ENCODE measurements at places on chromosomes 12 and 14.

DNA sequence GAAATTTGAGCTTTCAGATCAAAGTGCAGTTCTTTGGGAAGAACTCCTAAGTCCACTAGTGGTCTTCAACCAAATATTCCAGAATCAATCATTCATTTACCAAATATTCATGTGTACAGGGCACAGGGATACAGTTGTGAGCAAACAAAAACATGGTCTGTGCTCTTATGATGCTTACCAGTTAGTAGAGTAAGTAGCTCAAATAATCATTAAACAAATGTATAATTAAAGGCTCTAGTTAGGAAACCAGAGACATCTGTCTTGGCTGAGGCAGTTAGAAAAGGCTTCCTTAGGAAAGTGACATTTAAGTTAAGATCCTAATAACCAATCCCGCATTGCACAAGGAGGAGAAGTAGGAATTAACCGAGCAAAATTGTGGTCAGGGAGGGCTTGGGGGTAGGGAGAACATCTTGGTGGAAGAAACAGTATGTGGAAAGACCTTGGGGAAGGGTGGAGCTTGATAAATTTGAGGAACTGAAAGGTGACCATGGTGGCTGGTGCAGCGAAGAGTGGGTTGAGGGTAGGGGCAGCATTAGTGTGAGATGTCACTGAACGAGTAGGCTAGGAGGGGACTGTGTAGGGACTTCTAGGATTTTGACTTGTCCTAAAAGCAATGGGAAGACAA lies 40.0 kb downstream of the PEBP1 start:
- no peak for DNase-seq

DNA sequence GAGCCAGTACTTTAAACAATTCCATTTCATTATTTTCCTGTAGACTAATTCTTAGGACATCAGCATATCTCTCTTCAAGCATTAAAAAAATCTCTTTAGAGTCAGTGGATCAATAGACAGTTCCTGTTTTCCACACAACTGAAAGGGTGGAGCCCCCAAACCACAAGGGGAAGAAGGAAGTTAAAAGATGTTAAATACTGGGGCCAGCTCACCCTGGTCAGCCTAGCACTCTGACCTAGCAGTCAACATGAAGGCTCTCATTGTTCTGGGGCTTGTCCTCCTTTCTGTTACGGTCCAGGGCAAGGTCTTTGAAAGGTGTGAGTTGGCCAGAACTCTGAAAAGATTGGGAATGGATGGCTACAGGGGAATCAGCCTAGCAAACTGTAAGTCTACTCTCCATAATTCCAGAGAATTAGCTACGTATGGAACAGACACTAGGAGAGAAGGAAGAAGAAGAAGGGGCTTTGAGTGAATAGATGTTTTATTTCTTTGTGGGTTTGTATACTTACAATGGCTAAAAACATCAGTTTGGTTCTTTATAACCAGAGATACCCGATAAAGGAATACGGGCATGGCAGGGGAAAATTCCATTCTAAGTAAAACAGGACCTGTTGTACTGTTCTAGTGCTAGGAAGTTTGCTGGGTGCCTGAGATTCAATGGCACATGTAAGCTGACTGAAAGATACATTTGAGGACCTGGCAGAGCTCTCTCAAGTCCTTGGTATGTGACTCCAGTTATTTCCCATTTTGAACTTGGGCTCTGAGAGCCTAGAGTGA lies at the start of gene LYZ:
Gene LYZ (plus strand): TSS at position 220 of the 777 bp plus-strand sequence. CDS start 28 bp downstream, at position 248.
- DNase-seq, result no peak

GRCh38 chr14:105471823-105472485 lies 2.7 kb upstream of the CRIP2 start:
- DNase-seq, result no peak

DNA sequence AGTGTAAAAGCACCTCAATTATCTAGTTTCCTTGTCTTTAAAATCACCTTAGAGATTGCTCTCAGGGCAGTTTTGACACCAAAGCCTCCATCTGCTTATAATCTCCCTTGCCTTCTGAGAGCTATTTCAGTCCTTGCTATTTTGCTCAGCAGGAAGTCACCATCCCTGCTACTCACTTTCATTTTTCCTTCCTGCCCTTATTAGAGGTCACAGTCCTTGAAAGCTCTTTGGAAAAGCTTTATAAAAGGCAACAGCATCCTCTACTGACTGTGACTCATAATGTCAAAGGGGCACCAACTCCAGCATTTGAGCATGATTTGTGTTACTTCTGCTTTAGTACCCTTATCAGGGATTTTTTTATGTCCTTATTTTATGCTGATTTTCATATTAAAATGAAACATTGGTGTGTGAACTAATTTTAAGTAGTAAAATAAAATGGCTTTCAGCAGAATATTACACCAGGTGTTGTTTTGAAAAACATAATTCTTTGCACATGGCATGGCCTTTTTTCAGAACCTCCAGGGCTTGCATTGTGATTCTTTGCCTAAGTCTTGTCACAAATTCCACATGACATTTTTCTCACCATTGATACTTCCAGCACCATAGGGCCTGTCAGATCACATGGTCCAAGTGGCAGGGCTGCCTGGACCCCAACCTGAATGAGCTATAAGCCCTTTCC lies 213.0 kb downstream of the ADAMTS20 start:
- peak; percentile 68 for DNase-seq

DNA sequence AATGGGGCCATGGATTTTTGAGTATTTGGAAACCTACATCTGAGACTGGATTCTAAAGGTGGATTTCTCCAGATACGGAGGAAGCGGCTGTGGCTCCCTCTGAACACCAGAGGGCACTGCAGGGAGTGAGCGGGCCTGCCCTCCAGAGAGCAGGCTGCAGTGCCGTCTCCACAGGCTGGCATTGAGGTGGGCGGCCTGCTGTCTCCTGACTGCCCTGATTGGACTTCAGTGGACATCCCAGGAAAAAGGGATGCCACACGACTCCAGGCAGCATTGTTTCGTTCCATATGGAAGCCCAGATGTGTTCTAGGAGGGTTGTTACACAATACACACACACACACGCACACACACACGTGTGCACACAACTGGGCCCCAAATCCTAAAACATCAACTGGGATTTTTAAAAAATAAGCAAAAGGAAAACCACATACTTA lies 20.9 kb upstream of the ANO2 start:
- DNase-seq, result peak; percentile 78

DNA sequence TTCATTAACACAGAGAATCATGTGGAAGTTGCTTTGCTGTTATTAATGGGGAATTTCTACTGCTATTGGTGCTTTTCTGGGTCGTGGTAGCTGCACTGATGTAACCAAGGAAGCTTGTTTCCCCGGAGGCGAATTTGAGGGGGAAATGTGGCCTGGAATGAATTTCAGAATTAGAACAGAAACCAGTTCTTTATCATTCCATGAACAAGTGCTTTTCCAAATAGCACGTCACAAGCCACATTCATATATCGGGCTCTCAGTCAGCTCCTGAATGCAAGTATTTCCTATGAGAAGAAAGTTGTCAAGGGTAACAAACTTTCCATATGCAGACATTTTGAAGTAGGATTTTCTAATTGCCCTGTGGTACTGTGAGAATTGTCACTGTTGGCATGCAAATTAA lies 1353.2 kb downstream of the AACS start:
- no peak for DNase-seq

GRCh38 chr12:1457901-1458300 lies 136.5 kb downstream of the FBXL14 start:
- DNase-seq, result no peak

DNA sequence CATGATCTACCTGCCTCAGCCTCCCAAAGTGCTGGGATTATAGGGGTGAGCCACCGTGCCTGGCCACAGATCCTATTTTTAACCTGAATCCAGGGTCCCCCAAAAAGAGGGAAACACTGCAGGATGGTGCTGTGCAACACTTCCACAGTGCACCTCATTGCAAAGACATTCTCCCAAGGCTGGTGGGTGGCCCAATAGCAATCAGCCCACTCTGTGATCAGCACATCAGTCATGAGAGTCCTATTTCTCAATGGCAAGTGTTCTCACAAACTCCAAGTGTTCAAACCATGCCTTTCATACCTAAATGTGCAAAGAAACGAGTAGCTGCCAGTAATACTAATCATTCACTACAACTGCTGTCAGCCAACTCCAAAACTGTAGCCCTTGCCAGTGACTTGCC lies 612.9 kb downstream of the CCER1 start:
- DNase-seq, result no peak

DNA sequence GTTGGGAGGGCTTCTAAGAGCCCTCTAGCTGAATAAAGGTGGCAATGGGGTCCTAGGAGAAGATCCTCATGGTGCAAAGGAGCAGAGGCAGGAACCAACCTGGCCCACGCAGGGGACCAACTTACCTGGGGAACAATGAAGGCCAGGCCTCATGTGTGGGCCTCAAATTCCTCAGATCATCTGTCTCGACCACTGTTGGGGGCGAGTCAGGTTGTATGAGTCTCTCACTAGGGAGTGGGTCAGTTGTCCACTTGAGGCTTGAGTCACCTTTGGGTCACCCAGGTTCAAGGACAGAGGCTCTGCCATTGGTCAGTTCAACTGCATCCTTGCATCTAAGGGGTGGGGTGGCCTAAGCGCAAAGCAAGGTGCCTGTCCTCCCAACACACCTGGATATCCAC lies 43.7 kb upstream of the BDKRB2 start:
- DNase-seq, result no peak

DNA sequence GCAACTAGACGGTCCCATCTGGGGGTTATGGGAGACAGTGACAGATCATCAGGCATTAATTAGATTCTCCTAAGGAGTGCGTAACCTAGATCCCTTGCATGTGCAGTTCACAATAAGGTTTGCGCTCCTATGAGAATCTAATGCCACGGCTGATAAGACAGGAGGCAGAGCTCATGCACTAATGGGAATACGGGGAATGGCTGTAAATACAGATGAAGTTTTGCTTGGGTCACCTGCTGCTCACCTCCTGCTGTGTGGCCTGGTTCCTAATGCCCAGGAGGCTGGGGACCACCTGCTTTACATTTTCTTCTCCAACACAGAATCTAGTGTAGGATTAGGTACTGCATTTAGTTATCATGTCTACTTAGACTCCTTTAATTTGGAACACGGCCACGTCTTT lies 49.7 kb upstream of the SAV1 start:
- peak; percentile 57 for DNase-seq

DNA sequence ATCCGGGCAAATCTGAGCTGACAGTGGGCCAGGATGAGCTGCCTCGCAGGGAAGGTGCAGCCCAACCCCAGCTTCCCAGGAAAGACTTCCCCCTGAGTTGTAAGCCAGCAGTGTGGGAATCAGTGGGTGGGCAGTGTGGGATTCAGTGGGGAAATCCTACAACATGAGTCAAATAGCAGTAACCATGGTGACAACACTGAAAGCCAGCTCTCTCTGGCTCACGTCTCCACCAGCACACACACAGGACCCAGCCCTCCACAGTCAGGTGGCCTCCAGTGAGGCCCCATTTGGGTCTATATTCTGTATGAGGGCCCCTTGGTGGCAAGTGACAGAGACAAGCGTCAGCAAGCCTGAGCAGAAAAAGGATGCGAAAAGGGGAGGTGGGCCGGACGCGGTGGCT lies 6.0 kb upstream of the LGALS3 start:
- DNase-seq, result no peak

GRCh38 chr12:46567667-46568066 lies 195.1 kb upstream of the SLC38A2 start:
- DNase-seq, result no peak

- no peak for DNase-seq
Measured at GRCh38 chr12:109500406-109501185, 23.2 kb downstream of the UBE3B start.

GRCh38 chr14:77865455-77865854 lies 65.5 kb downstream of the ADCK1 start:
- DNase-seq, result no peak

GRCh38 chr12:75345531-75345930 lies 11.1 kb downstream of the GLIPR1L1 start:
- DNase-seq, result no peak

GRCh38 chr12:80033448-80033847 lies 65.9 kb upstream of the OTOGL start:
- DNase-seq, result no peak

DNA sequence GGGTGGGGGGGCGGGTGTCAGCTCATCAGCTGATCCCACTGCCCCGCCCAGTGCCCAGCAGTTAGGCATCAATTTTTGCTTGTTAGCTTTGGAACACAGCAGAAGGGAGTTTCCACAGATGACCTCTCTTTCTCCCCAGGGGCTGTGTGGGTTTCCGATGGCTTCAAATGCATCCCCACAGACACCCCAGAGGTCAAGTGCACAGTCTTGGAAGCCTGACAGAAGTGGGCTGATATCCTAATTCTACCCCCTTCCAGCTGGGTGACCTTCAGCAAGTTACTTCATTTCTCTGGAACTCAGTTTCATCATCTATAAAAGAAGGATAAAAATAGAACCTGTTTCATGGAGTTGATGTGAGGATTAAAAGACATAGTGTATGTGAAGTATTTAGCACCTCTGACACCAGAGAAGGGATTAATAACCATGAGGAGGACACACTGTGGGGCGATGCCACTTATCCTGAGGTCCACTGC lies 22.0 kb downstream of the TTC9 start:
- DNase-seq, result no peak

DNA sequence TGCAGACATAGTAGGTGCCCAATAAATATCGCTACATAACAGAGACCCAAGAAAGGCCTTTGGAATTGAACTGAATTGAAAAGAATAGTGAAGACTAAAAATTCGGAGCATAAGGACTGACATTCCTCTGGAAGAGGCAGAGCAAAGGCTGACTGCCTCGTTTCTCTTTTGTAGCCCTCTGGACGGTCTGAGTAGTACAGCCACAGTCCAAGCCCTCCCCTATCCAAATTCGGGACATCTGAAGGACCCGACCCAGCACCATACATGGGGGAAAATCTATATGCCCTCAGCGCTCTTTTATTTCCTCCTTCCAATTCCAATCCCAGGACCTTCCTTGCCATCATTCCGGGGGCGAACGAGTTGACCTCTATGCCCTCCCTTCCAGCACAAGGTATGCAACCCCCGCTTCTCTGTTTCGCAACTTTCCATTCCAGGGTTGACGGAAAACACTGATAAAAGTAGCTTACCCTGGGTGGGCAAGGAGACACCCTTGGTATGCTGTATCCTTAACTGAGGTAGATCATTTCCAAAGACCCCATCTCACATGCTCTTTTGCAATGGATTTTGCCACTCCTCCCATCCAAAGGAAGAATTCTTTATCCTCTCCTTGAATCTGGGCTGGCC lies 127.4 kb upstream of the MAP1LC3B2 start:
- DNase-seq, result no peak

DNA sequence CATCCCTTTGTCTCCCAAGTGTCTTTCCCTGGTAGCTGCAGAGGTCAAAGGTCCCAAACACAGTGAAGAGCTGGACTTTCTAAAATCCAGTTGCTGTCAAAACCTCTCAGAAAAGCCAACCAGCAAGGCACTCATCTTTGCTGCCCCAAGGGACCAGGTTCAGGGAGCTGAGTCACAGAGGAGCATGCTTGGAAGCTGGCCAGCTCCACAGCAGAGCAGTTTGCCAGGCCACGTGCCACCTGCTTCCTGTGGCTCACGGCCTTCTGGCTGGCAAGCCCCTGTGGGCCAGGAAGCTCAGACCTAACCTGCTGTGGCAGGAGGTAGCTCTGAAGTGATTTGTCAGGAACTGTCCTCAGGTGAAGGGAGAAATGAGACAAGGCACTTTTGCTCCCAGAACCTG lies 3.6 kb downstream of the ISCU start:
- DNase-seq, result peak; percentile 95

DNA sequence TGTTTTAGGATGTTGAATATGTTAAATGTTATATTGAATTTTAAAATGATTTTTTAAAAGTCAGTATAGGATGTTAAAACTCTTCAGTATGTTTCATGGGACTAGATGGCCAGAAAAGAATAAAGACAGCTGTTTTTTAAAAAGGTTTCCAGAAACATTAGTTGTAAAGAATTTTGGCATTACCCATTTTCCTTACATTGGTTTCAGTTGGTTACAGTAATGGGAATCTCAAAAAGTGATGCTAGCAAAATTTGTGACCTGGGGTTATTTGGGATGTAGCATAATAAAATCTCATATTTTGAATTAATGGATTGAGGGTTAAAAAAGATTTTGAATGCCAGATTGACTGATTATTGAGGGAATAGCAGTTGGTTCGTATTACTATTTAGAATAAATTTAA lies 25.3 kb downstream of the EID3 start:
- DNase-seq, result no peak

Data from NCI-H2171 treated with DMSO at 0.1 percent for 48 hours (cell line).